ENCODE measurements at places on chromosomes 16 and 17.

DNA sequence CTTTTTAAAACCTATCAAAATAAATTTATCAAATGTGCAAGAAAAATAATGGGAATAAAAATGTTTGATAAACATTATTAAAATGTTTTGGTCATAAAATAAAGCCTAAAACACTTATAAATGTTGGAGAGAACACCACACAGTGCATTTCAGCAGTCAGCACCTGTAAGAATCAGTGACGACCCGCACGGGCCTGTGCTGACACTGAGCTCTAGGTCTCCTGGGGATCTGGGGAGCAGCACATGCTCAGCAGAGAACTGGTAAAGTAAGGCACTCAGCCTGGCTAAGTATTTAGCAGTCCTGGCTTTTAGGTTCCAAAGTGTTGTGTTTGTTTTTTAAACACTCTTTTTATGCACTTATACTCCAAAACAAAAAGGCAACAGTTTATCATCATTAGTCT, 46.9 kb downstream of the HELZ start:
- no peak overlapping the region for H3K4me3 ChIP-seq
- H3K36me3 ChIP-seq = peaks cover 87% of the 10 kb centered on the region
- H3K27me3 ChIP-seq = no peaks in the 10 kb centered on the region
- DNase-seq = no peak
- H3K4me1 ChIP-seq = peaks cover 21% of the 10 kb centered on the region
- H3K27ac ChIP-seq = no peak overlapping the region

GRCh38 chr16:57539072-57539796, 2.9 kb upstream of the CCDC102A start:
- H3K27ac ChIP-seq = peak overlapping the region; percentile 91
- peaks cover 75% of the 10 kb centered on the region for H3K4me1 ChIP-seq
- no peak for DNase-seq
- no peaks in the 10 kb centered on the region for H3K27me3 ChIP-seq
- peaks cover 2% of the 10 kb centered on the region for H3K36me3 ChIP-seq

DNA sequence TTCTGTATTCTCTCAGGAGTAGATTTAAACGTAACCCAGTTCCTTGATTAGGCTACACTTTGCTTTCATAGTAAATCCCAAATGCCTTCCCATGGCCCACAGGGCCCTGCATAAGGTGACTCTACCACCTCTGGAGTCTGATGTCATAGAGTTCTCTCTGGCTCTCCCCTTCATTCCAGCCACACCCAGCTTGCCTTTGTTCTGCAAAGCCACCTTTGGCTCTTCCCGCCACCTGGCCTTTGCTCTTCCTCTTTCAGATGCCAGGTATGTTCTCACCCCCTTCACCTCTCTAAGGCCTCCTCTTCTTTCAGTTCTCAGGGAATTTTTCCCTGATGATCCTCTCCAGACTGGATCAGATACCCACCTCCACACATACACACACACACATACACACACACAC, 141.3 kb upstream of the HSBP1 start:
- no peak overlapping the region for H3K27ac ChIP-seq
- no peak for DNase-seq
- no peaks in the 10 kb centered on the region for H3K4me1 ChIP-seq
- H3K36me3 ChIP-seq = no peaks in the 10 kb centered on the region

DNA sequence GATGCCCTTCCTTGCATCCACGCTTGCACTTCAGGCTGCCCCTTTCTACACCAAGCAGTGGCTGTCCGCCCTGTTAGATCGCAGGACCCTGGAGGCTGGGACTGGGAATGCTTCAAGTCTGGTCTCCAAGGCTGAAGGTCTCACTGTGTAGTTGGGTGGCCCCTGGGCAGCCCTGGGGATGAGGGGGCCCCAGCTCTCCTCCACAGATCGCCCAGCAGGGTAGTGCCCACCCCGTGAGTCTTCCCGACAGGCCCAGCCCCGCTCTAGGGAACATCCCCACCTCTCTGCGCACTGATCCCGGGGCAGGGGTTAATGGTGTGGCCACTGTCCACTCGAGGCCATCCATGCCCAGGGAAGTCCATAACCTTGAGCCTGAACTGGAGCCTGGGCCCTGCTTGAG, 10.3 kb downstream of the ZNF213 start:
- H3K4me1 ChIP-seq = peaks cover 11% of the 10 kb centered on the region
- H3K27me3 ChIP-seq = no peaks in the 10 kb centered on the region
- no peak overlapping the region for H3K27ac ChIP-seq
- H3K36me3 ChIP-seq = peaks cover 22% of the 10 kb centered on the region

GRCh38 chr17:32801193-32801592, 75.7 kb downstream of the MYO1D start:
- DNase-seq = no peak
- no peak overlapping the region for H3K27ac ChIP-seq
- no peak overlapping the region for H3K4me3 ChIP-seq
- H3K27me3 ChIP-seq = no peaks in the 10 kb centered on the region

GRCh38 chr16:50152351-50152806, 727 bp upstream of the TENT4B start:
- peaks cover 38% of the 10 kb centered on the region for H3K4me1 ChIP-seq
- peaks cover 24% of the 10 kb centered on the region for H3K36me3 ChIP-seq
- peak overlapping the region; percentile 83 for H3K4me3 ChIP-seq
- H3K27ac ChIP-seq = peak overlapping the region; percentile 98

- H3K27ac ChIP-seq = no peak overlapping the region
- no peak overlapping the region for H3K4me3 ChIP-seq
Measured at GRCh38 chr17:79747508-79748294, 17.0 kb downstream of the ENPP7 start.

DNA sequence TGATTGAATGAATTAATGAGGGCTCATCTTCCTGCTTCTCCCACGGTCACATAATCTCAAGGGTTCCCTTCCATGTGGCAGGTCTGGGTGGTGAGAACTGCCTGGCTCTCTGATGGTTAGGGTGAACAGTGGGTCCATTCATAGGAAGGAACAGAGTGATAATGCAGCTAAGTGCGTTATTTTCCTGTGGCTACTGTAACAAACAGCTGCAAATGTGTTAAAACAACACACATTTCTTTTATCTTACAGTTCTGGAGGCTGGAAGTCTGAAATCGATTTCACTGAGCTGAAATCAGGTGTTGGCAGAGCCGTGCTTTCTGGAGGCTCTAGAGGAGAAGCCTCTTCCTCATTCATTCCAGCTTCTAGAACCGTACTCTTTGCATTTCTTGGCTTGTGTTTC, 95.3 kb downstream of the BMERB1 start:
- no peaks in the 10 kb centered on the region for H3K27me3 ChIP-seq
- peaks cover 3% of the 10 kb centered on the region for H3K36me3 ChIP-seq
- H3K27ac ChIP-seq = no peak overlapping the region
- H3K4me1 ChIP-seq = peaks cover 2% of the 10 kb centered on the region
- DNase-seq = no peak

GRCh38 chr17:55285340-55286301, 20.9 kb downstream of the HLF start:
- peaks cover 3% of the 10 kb centered on the region for H3K27me3 ChIP-seq
- peaks cover 10% of the 10 kb centered on the region for H3K4me1 ChIP-seq
- no peaks in the 10 kb centered on the region for H3K36me3 ChIP-seq
- no peak overlapping the region for H3K27ac ChIP-seq
- H3K4me3 ChIP-seq = no peak overlapping the region

DNA sequence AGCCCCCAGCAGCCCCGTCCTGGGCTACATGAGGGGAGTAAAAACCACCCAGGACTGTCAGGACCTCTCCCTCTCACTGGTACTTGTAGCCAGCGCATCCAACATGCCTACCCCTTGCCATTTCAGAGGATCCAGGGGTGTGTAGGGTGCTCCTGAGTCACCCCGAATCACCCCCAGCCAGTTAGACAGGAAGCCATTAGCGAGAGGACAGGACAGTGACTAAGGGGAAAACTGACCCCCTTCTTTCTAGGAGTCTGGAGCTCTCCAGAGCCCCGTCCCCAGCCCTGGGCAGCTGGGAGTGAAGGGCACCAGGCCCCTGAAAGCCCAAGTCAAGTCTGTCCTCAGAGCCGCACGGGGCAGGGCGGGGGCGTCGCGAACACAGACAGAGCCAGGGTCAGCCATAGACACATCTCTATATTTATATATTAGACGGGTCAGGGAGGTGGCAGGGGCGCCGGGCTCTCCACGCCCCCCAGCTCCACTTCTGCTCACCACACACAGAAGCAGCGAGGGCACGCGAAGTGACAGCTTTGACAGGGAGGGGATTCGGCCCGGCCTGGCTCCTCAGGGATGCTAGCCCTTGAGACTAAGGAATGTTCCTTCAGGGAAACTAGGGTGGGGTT, 485 bp upstream of the GDPD3 start:
- no peak overlapping the region for H3K4me3 ChIP-seq
- H3K27me3 ChIP-seq = no peaks in the 10 kb centered on the region
- H3K4me1 ChIP-seq = peaks cover 11% of the 10 kb centered on the region
- H3K27ac ChIP-seq = peak overlapping the region; percentile 11

DNA sequence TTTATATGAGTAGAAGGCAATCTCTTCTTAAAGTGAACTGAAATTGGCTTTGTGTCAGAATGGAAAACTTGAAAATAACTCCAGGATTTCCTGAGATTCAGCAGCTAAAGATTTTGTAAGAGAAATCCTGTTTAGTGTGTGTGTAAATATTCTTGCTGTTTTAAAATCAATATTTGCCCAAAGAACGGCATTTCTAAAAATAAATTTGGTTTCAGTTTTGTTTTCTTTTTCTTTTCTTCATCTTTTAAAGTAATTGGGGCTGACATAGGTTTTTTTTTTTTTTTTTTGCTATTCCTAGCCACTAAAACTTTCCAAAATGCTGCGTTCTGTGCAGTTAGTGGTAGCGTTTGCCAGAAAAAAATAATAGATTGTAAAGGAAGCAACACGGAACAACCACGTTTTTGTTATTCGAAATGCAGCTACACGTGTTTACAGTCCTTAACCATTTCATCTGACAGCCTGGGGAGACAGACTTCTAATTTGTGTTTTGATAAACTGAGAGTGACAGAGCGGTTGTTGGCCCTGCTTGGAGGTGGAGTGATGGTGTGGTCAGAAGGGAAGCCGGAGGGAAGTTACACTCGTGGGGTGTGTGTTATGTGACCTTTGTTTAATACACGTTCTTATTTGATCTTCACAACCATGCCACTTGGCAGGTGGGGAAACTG, 21.6 kb upstream of the SMPD3 start:
- H3K4me3 ChIP-seq = peak overlapping the region; percentile 69
- no peaks in the 10 kb centered on the region for H3K27me3 ChIP-seq
- H3K27ac ChIP-seq = peak overlapping the region; percentile 87
- no peaks in the 10 kb centered on the region for H3K36me3 ChIP-seq

DNA sequence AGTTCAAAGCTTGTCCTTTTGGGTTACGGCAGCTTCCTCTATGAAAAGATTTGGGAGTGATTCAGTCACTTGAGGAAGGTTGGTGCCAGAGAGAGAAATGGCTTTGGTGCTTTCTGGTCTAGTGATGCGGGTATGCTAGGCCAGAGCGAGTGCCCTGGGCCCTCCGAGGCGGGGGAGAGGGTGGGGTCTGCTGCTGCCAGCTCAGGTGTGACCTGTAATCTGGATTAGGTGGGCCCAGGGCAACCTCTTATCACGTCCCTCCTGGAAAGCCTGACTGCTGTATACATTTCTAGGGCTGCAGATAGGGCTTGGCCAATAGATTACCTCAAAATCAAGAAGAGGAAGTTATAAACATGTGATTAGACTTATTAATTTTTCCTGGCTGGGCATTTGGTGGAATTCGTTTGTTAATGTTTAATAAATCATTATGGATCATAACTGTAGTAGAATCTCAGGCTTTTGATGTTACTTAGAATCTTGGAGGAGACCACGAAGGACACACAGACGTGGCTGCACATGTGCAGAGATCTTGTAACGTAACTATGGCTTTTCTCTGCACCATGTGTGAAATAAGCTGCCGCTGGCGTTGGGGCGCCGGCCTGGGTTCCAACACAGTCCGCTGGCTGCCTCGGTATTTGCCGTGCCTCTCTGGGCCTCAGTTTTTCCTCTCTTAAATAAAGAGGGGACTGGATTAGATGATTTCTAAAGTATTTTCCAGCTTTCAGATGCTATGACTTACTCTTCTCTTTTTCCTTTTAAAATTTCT, 1.2 kb downstream of the IRF8 start:
- H3K27me3 ChIP-seq = peaks cover 4% of the 10 kb centered on the region
- H3K4me1 ChIP-seq = peaks cover 72% of the 10 kb centered on the region
- peak overlapping the region; percentile 94 for H3K27ac ChIP-seq

DNA sequence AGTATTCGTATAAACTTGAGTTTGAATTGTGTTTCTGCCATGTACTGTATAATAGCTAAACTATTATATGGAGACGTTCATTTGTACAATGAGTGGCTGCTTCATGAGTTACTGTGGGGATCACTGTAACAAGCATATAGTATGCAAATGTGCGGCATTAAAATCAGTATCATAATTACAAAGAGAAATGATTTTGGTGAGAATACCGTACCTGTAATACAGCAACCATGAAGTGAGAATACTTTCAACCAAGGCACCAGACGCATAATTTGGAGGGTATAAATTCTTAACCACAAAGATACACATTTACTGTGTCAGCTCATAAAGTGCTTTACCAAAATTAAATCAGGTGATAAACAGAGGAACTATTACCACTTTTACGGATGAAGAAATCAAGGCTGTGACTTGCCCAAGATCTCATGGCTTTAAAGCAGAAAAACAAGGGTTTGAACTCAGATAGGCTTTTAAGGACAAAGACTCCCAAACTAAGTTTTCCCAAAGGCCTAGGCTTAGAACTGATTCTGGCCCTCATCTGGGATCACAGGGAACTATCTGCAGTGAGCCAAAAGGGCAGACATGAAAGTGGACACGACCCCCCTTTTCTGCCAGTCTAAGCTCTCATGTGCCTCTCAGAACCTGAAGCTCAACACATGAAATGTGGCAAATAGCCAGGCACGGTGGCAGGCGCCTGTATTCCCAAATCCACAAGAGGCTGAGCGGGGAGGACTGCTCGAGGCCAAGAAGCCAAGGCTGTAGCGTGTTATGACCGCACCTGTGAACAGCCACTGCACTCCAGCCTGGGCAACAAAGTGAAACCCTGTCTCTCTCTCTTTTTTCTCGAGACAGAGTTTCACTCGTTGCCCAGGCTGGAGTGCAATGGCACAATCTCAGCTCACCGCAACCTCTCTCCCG, 6.4 kb downstream of the RPS15A start:
- H3K36me3 ChIP-seq = peaks cover 77% of the 10 kb centered on the region
- no peak for DNase-seq
- peak overlapping the region; percentile 97 for H3K27ac ChIP-seq
- H3K4me1 ChIP-seq = peaks cover 55% of the 10 kb centered on the region
- H3K4me3 ChIP-seq = peak overlapping the region; percentile 94

DNA sequence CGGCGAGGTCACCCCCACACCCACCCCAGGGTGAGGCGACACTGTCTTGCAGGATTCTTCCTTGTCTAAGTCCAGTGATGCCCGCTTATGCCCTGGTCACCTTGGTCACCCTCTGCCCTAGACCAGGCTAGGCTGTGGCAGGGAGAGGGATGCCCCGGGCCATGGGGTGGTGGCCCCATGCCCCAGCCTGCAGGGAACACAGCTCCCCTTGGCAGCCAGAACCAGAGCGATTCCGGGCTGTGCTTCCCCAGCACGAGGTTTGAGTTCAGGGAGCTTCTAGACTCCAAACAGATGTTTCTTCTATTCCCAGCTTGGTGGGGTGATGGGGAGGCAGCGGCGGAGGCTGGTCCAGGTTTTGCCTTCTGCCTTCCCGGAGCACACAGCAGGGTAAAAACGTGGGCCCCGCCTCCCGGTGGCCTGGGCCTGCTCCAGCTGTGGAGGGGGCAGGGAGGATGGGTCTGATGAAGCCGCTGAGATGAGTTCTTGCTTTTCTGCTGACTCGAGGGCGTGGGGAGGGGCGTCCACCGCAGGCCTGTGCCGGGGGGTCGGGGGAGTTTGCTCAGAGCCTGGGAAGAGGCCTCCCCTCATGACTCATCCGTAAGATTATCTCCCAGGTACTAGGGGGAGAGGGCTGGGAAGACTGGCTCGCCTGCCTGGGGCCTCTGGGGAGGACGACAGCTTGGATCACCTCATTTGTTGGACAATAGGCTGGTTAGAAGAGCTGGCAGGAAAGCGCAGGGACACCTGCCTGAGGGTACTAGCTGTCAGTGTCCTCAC, 15.4 kb downstream of the SMTNL2 start:
- DNase-seq = no peak
- H3K36me3 ChIP-seq = no peaks in the 10 kb centered on the region
- H3K27me3 ChIP-seq = peaks cover 12% of the 10 kb centered on the region
- no peak overlapping the region for H3K27ac ChIP-seq
- no peak overlapping the region for H3K4me3 ChIP-seq
- H3K4me1 ChIP-seq = peaks cover 5% of the 10 kb centered on the region

Measured in activated T-cell treated with anti-CD3 and anti-CD28 coated beads, Interleukin-2, amount 50 U/mL, for 24 hours (primary cell).